ENCODE measurements at places on chromosomes 6 and 20.

DNA sequence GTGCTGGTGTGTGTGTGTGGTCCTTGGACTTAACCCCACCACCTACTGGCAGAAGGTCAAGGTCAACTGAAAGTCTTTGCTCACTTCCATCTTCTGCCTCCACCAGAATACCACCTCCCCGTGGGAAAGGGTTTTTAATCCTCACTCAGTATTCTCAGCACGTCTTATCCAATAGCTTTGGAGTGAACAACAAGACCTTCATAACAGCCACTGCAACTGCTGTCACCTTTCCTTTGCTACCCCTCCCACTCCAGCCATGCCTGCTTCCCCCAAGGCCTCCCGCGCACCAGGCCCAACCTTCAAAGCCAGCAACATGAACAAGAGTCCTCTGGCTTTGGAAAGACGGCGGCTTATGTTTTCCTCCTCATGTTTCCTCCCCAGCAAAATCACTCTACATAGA, 787 bp upstream of the BTN2A2 start:
- no peak for DNase-seq

- DNase-seq, result no peak
Measured at GRCh38 chr20:8662433-8662954, 406.4 kb upstream of the PLCB4 start.

- DNase-seq, result no peak
Measured at GRCh38 chr20:35866418-35867202, 87.7 kb downstream of the SCAND1 start.

DNA sequence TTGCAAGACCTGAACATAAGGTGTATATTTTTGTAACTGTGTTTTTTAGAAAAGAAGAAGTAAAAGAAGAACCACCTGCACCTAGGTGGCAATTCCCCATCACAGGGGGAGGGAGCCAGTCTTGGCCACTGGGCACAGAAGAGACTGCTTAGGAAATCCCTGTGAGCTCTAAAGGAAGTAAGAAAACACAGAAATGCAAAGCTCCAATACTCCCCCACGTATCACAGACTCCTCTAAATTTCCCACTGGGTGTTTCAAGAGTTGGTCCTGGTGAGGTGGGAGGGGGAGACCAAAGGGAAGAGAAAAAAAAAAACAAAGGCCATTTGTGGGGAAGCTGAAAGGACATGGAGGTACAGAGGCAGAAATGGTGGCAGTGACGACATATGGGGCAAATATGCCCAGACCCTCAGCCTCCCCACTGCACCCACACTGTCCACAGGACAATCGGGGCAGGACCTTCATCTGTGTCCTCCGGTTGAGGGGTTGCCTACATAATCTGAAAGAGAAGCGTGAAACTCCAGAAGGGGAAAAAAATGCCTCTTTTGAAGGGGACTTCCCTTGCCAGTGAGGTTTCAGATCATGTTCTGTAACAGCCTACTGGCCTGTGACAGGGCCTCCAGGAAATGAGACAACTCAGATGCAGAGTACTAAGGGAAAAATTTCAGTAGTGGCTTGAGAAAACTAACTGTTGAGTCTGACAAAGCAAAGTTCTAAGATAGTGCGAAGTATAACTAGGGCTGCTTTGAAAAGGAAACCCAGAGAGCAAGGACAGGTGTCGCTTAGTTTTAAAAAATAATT, 226.2 kb upstream of the MARCKS start:
- no peak for DNase-seq

DNA sequence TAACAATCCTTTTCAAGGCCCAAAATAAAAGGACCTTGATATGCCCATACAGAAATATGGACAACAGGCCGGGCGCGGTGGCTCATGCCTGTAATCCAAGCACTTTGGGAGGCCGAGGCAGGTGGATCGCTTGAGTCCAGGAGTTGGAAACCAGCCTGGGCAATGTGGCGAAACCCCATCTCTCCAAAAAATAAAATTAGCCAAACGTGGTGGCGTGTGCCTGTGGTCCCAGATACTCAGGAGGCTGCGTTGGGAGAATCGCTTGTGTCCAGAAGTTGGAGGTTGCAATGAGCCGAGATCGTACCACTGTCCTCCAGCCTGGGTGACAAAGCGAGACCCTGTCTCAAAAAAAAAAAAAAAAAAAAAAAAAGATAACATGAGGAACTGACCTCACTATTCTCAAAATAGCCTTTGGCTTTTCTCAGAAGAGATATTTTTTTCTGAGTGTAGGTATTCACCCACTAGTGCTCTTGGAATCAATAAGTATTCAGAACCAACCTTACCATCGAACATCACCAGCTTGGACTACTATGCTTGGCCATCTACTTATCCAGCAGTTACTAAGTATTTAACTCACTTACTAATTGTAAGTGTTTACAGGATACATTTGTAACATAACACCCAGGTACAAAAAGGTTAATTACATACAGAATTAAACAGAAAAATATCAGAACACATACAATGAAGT, 99.2 kb downstream of the OR2B2 start:
- no peak for DNase-seq

DNA sequence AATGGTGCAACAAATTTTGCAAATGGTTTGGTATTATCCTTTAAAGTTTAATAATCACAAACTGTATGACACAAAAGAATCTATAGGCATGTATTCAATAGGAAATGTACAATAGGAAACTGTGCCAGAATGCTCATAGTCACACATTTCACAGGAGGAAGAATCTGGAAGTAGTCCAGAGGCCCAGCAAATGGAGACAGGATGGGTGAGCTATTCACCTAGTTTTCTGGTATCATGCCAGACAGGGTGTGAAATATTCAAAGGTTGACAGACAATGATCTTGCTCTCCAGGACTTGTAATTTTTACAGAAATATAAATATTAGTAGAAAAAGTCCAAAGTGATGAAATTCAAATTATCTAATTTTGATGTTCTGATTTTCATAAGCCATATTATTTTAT, 520.1 kb upstream of the IMPG1 start:
- DNase-seq, result no peak
